ENCODE measurements at places on chromosomes 11 and 22.

- DNase-seq, result no peak
Observed at GRCh38 chr11:61531044-61531443, 22.5 kb downstream of the LRRC10B start.

DNA sequence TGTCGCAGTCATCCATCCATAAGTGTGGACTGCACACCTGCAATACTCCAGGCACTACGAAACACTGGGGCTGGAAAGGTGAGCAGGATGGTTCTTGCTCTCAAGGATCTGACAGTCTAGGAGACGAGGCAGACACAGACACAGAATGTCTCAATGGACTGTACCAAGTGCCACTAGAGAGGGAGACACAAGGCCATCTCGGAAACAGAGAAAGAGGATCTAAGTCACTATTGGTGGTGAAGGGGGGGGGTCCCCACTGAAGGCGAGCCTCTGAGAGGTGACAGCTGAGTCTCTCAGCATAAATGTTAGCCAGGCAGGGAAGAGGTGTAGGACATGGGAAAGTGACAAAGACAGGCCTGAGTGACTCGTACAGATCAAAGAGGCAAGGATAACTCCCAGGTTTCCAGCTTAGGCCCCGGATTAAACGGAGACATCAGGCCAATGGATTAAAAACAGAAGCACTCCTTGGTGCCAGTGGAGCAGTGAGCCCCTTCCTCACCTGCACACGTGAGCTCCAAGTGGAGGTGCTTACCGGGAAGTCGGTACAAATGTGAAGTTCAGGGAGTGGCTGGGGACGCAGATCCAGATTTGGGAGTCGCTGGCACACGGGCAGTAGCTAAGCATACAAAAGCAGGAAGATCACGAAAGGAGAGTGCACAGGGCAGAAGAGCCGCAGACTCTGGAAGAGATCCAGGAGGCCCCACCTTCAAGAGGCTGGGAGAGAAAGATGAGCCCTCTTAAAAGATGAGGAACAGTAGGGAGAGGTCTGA lies 117.2 kb downstream of the MICAL3 start:
- no peak for DNase-seq

DNA sequence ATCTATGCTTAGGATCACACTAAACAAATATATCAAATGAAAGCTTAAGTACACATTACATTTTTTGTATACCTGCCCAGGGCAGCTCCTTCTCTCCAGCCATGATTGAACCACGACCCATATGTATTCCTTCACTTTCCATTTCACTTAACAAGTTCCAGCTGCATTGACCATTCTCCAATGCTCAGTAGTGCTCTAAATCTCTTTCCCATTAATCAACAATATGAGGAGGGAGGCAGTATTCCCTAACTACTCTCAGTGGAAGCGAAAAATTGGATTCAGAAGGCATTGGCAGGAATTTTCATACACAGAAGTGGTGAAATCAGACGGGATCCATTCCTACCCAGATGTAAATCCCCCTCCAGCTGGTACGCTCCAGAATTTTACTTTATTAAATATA lies 372.0 kb upstream of the LUZP2 start:
- no peak for DNase-seq

- no peak for DNase-seq
Observed at GRCh38 chr11:123762422-123762821, 8.1 kb upstream of the OR6X1 start.

GRCh38 chr11:6096417-6096816 lies 11.1 kb upstream of the OR56B4 start:
- DNase-seq, result no peak

Data from DMS79 (cell line).